ENCODE measurements at places on chromosomes 16 and 17. TPM values are rescaled to one million over a fixed set of nuclear protein-coding genes. Genes with fewer than 3 reads are reported as not detected.

The CCL4 gene
- total RNA-seq: 2.0 TPM

DNA sequence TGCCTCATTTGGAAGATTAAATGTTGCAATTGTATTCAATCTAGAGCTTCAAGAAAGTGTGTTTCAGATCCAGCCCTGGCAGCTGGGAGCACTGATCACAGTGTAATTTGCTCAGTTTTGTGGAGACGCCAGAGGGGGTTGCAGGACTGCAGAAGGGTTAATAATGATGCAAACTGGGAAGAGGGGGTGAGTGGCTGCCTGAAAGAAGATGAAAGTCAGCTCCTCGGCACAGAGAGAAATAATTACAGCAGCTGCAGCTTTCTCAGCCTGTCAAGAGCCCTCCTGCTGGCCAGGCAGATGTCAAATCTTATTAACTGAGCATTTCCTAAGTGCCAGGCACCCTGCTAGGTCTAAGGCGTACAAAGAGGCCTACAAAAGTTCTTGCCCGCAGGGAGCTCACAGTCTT is 97.7 kb downstream of the ZNF18 start:
- peak; percentile 30 for DNase-seq

GRCh38 chr16:30927789-30928378 is 4.5 kb downstream of the FBXL19 start:
- peak; percentile 61 for DNase-seq

DNA sequence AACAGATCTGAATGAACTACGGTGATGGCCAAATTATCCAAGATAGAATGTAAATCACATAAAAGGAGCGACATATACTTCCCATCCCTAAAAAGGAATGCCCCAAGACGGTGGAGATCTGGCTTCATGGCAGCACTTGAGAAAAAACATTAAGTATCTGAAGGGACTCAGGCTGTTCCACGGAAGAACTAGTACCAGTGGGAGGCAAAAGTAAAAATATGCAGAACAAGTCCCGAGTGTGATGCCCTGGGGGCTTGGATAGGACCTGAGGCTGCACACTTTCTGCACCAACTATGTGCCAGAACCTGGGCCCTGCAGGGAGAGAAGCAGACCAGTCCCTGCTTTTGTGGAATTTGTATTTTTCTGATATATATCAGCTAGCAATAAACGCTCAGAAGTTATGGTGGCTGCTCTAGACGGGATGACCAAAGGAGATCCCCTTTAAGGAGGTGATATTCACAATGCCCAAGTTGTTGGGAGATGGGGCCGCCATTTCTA is 539 bp upstream of the CKLF start:
- no peak for DNase-seq

The CACNA1H gene
- 2.6 TPM for total RNA-seq

Measured in heart left ventricle (tissue), 16 donors.